ENCODE measurements at places on chromosomes 1 and 21.

GRCh38 chr1:28905921-28906666 is 8.3 kb upstream of the EPB41 start:
- no peak for DNase-seq

GRCh38 chr1:224786533-224787250 is 142.8 kb upstream of the DNAH14 start:
- no peak for DNase-seq

- DNase-seq, result no peak
These were observed 8.6 kb downstream of the RBBP4 start for GRCh38 chr1:32659581-32659980.

GRCh38 chr1:11882814-11883538 is 24.2 kb upstream of the NPPB start:
- no peak for DNase-seq

DNA sequence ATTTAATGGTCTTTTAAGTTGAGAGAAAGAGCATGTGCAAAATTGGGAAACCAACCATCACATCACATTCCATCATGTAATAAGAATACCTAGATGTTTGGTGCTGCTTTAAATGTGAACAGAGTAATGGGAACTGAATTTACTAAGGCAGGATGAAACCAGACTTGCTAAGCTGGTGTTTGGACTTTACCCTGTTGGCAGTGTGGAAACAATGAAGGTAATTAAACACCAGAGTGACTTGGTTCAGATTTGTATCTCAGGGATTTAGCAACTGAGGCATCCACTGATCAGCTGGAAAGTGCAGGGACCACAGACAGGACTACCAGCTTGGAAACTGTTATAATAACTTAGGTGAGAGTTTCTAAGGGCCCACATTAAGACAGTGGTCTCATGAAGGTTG is 263.4 kb downstream of the OLFM3 start:
- DNase-seq, result no peak
